ENCODE measurements at places on chromosomes 5 and 9.

GRCh38 chr9:9747787-9748186 lies 865.0 kb downstream of the PTPRD start:
- DNase-seq, result no peak

DNA sequence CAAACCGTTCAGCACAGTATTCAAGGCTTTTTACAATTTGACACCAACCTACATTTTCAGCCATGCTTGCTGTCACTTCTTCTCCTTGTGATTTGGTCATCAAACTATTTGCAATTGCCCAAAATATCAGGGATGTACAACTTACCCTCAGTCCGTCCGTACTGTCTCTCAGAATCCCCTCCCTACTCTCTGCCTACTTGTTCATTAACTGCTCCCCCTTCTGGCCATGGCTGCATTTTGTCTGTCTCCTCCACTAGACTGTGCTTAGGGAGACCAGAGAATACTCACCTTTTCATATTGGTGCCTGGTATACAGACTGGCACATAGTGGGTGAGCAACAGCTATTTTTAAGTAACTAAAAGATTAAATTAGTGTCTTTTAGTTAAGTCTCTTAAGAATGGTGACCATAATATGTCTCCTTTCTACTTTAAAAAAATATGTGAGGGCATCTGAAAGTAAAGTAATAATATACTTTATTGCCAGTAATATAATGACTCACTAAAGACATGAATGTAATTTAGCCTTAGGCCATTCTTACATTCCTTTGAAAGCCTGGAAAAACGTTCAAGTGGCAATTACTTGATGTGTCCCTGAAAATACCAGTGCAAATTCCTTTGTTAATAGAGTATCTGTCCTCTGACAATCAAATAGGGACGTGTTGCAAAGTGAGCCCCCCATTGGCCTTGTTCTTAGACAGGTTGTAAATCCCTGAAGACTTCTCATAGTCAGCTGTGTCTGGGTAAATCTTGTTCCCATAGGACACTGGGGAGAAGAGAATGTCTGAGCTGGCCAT lies 27.8 kb downstream of the PRLR start:
- no peak for DNase-seq

- no peak for DNase-seq
These were observed 208.7 kb downstream of the GADD45G start for GRCh38 chr9:89813482-89813881.

DNA sequence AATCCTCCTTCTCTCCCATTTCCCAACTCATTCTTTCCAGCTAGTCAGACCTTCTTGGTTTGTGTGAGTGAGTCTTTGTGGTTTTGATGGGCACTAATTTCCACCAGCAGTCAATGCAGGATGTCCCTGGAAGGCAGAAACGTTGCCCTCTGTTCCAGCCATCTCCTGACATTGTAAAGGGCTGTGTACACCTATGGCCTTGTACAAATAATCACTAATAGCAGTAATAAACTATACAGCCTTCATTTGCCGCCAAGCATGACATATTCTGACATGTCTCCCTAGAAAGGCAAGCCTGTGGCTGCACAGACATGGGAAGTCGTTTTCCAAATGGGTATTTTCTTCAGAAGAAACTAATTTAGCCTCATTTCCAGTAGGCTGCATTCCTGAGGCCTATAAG lies 18.4 kb upstream of the DENND1A start:
- no peak for DNase-seq

DNA sequence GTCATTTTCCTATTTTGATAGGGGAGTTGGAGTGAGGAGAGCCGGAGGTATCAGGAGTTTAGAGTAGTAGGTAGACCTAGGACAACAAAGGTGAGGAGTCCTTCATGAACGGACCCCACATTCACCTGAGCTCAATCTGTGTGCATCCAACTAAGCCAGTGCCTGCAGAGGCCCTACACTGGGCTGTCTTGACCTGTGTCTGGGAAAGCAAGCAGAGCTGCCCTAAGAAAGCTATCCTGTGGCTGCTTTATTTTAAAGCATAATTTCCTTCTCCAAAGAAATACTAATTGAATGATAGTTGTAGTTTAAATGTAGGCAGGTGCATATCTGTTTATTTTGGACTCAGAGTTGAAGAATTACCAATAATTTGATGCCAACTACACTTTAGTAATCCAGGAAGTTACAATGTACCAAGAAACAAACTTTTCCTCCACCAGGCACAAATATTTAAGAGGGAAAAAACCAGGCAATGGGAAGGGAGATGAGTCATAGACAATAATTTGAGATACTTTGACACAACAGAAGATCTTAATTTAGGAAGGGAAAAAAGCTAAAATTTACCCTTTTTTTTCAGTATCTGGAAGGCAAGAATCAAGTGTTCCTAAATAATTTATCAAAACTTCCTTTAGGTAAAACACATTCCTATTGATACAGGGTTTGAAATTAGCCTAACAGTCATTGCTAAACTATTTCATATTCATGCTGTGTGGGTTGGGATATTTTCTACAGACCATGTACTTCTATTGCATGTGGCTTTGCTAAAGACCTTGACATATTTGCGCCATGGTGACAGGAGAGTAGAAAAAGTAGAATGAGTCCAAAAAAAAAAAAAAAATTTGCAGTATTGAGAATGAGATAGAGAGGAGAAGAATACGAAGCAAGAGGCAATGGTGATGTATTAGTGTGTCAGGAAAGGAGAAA lies 376.6 kb upstream of the TUSC1 start:
- DNase-seq, result no peak

GRCh38 chr9:27954858-27955257 lies 381.6 kb upstream of the C9orf72 start:
- no peak for DNase-seq

GRCh38 chr9:27426511-27427271 lies 97.4 kb upstream of the IFNK start:
- no peak for DNase-seq

DNA sequence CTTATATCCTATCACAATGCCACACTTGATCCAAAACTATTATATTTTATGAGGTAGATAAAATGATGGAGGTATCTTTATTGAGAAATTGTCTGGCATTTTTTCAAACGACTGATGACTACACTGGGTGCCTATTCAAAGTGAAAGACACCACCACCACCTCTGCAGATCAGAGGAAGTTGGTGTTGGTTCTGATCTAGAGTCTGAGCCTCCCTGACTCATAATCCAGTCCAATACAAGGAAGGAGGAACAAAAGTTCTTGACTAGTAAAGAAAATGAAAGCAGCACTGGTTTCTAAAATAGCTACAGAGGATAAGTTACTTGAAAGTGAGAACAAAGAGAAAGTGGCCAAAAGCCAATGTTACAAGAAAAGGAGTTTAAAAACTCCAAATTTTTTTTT lies 139.9 kb downstream of the RFX3 start:
- no peak for DNase-seq
